Stimulated activated CD4-positive, alpha-beta T cell treated with anti-CD3 and anti-CD28 coated beads, TNF-alpha, amount 100 ng/mL, for 4 hours (primary cell): ENCODE measurements at places on chromosomes 7 and 10.

- DNase-seq, result no peak
Observed at GRCh38 chr7:88229302-88229995, 9.6 kb upstream of the SRI start.

DNA sequence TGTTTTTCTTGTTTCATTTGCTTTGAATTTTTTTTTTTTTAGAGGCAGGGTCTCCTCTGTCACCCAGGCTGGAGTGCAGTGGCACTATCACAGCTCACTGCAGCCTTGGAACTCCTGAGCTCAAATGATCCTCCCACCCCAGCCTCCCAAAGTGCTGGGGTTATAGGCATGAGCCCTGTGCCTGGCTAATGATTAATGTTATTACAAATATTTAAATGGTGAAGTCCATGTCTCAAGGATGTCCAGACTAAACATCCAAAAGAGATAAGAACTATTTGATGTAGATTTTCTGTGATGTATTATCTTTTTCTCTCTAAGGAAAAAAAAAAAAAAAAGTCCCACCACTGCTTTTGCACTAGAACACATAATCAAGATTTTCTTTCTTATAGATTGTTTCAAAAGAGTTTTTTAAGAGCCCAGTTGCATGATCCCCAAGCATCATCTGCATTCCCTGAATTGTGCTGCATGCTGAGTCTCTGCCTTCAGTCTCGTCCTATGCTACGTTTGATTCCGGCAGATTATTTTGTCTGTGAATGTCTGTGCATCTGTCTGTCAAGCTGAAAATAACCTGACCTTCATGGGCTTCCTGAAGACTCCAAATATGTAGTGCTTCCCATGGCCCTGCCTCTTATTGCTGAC lies 33.4 kb downstream of the MACROH2A2 start:
- DNase-seq, result no peak

- no peak for DNase-seq
Observed at GRCh38 chr10:118983263-118983662, 46.3 kb upstream of the NANOS1 start.

DNA sequence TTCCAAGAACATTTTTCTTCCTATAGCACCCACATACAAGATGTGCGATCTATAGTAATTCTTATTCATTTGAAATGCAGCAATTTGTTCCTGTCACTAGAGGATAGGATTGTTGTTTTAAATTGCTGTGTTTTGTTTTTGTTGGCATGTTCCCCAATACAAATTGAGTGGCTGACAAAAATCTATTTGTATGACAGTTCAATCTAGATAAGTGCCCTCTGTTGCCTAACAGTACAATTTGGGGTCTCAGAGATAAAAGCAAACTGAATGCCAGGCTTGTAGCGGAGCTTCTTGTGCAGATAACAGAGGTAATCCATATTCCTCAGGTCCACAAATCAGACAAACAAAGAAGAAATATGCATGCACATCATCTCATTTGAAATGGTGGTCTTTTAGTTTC lies 68.8 kb downstream of the VTI1A start:
- DNase-seq, result no peak

- DNase-seq, result no peak
Observed at GRCh38 chr10:133086247-133086646, 1.5 kb upstream of the ADGRA1 start.

DNA sequence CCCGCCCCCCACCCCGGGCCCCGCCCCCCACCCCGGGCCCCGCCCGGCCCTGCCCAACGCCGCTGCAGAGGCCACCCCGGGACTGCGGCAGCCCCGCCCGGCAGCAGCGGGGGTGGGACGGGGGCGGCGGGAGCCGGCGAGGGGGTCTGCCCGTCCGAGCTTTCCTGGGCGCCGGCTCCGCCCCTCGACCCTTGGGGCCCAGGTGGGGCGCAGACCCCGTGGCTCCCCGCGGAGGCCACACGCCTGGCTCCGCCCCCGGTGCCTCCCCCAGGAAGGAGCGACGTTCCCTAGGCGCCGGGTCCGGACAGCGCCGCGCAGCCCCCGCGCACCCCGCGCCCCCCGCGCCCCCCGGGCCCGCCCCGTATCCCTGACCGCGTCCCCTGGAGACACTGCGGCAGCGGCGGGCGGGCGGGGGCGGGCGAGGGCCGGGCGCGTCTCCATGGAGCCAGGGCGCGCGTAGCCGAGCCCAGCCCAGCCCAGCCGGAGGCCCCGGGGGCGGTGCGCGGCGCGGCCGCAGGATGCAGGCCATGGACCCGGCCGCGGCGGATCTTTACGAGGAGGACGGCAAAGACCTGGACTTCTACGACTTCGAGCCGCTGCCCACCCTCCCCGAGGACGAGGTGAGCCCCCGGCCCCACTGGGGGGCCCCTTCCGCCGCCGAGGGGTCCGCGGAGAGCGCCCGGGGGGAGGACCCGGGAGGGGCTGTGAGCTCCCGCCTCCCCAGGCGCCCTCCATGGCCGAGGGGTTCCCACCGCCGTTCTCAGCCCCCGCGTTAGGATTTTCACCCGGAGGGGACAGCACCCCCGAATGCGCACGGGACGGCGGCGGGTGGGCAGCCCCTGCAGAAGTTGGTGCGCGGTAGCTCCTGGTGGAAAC lies at the start of gene KNDC1:
Gene KNDC1 (plus strand): TSS at position 270 of the 876 bp plus-strand sequence. CDS start 249 bp downstream, at position 519.
- DNase-seq, result no peak

GRCh38 chr10:132138596-132138995 lies 48.2 kb upstream of the DPYSL4 start:
- DNase-seq, result no peak

- DNase-seq, result no peak
Observed at GRCh38 chr10:34049887-34050286, 715.4 kb upstream of the NRP1 start.

DNA sequence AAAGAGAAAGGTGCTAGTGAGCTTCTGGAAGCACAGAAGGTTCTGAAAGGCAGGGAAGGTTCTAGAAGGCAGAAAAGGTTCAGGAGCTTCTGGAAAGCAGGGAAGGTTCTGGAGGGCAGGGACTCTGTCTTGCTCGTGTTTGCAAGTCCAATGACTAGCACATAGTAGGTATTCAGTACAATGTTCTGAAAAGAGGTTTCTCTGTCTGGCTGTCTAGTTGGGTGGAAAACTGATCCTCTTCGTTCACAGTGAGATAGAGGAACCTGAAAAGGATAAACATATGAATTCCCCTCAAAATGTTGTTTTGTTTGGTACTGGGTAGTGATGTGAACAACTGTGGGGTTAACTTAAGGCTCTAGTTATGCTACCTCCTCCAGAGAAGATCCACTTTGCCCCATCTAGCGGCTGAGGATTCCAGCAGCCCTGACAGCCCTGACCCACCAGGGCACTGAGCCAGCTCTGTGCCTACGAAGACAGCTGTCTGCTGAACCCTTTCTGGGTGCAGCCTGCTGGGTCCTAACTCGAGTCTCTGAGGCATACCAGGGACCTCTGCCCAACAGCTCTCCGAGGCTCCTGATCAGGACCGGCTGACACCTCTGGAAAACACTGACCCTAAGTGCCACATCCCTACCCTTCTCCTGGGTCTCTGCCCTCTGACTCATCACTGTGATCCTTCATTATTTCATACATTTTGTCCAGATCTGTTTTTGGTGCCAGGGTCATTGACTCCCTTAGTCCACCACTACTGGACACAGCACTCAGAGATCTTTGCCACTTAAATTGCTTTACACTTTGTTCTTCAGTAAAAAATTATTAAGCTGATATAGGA lies 15.4 kb downstream of the PTPRN2 start:
- no peak for DNase-seq

GRCh38 chr10:132722394-132723329 lies 63.3 kb downstream of the NKX6-2 start:
- no peak for DNase-seq

- DNase-seq, result no peak
Observed at GRCh38 chr7:110988890-110989501, 101.9 kb upstream of the LRRN3 start.

DNA sequence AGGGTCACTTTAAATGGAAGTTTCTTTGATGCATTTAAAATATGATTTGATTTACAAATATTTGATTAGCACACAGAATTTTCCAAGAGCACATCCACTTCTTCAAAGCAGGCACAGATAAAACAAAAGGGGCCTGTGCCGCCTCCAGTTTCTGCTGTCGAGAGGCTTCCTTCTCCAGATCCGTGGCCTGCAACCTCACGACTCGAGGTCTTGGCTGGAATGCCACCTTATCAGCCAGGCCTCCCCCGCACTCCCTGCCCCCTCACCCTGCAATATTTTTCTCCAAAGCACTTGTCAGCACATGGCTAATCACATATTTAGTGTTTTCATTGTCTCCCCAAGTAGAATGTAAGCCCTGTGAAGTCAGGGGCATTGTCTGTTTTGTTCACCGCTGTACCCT lies 12.5 kb downstream of the PYROXD2 start:
- DNase-seq, result no peak

- no peak for DNase-seq
Observed at GRCh38 chr7:151233804-151234203, 1.5 kb downstream of the CHPF2 start.

- no peak for DNase-seq
Observed at GRCh38 chr7:95066737-95067530, 159.5 kb downstream of the PPP1R9A start.

GRCh38 chr7:114148779-114149178 lies 230.0 kb upstream of the PPP1R3A start:
- no peak for DNase-seq

DNA sequence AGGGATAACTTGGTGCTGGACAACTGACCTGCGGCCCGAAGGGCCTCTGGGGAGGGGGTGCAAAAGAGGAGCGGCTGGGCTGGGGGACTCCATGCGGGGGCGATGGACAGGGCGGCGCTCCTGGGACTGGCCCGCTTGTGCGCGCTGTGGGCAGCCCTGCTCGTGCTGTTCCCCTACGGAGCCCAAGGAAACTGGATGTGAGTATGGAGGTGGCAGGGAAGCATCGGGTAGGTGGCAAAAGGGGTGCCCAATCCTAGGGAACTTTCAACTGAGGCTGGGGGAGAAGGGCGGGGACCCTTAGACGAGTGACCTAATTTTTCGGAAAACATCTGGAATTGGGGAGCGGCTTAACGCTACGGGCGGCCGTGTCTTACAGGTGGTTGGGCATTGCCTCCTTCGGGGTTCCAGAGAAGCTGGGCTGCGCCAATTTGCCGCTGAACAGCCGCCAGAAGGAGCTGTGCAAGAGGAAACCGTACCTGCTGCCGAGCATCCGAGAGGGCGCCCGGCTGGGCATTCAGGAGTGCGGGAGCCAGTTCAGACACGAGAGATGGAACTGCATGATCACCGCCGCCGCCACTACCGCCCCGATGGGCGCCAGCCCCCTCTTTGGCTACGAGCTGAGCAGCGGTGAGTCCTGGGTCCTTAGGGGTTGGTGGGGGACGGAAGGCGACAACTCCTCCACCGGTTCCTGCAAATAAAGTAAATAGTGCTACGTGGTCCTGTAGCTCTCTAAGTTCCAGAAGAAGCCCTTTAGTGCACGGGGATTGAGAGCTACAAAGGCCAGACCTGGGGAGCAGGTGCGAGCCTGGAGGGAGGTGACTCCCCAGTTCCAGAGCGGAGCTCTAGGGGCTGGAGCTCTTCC lies 622 bp downstream of the WNT16 start:
- DNase-seq, result no peak

DNA sequence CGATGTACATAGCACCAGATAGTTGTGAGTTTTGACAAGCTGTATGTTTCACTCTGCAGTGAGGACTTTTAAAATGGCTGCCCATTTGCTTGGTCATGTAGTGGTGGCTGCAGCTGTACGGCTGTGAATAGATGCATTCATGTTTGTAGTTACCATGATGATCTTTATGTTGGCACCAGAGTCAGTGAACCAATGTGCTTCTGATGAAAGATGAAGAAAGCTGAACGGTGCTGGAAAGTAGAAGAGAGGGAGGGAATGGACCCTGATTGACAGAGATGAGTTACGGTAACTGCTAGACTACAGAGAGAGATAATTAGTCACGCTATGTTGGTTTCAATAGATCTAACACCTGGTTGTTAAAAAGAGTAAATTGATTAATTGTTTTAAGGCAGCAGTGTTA lies 256.8 kb downstream of the CELF2 start:
- DNase-seq, result no peak

DNA sequence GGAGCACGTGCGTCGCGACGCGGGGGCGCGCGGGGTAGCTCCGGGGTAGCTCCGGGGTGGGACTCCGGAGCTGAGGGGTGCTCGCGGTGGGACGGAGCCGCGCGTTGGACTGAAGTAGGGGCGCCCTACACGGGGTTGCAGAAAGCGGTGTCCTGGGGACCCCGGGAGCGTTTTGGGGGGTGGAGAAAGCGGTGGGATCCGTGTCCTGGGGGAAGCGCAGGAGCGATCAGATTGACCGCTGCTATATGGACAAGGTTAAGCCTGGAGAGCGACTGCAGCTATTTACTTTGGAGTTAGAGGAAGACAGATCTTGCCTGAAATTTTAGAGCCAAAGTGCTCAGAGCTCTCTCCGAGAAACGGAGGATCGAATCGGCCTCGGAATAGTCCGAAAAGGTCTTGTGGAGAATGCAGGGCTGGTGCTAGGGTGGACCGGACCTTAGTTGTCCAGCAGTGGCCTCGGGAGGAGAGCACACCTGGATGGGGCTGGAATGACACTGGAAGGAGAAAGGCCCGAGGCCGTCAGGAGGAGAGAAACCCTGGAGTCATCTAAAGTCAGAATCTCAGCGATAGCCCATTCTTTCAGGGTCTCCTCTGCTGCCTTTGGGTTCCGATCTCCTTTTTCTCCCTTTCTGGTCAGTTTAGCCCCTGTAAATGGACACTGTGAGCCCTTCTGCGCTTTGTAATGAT lies 564 bp downstream of the PDSS1 start:
- no peak for DNase-seq

GRCh38 chr7:151696721-151697514 lies 177.2 kb upstream of the RHEB start:
- no peak for DNase-seq

DNA sequence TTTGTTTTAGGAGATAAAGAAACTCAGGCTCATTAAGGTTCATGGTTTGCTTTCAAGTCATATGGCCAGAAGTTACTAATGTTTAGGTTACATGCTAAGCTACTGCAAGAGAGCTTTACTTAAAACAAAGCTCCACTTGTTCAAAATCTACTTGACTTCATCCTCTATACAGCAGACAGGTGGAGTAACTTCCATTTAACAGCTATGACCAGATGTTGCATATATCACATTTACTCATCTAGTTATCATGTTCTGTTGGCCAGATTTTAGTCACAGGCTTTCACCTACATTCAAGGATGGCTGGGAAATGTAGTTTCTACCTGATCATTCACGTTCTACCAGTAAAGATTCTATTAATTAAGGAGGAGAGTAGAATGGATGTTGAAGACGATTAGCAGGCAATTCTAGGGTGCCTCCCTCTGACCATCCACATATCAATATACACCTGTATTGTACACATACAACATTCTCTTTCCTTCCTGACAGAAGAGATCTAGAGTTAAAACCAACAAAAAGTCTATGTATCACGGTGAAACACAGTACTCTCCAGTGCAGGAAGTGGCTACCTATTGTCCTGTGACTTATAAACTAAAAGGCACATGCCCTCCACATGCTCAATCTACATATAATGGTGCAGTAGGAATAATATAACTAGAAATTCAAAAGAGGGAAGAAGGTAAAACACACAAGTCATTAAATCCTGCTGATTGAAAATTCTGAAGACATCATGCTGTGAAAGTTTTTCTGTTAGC lies 488.0 kb downstream of the MDFIC start:
- DNase-seq, result no peak

DNA sequence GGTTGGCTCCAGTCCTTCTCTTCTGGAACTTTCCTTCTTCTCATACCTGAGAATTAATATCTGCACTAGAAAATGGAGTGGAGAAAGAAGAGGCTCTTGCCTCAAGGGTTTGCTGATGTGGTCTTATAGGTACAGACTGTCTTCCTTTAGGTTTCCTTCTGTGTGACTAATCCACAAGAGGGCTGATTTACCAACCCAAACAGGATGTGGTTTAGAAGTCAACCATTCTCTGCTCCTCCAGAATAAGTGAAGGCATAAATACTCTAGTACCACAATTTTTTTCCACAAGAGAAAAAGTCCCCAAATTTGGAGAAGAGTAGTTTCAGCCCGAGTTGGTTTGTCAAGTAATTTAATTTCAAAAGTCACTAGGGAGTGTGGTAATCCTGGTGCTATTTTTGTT lies 85.8 kb downstream of the NRP1 start:
- DNase-seq, result no peak
